ENCODE measurements at places on chromosomes 7 and 10.

DNA sequence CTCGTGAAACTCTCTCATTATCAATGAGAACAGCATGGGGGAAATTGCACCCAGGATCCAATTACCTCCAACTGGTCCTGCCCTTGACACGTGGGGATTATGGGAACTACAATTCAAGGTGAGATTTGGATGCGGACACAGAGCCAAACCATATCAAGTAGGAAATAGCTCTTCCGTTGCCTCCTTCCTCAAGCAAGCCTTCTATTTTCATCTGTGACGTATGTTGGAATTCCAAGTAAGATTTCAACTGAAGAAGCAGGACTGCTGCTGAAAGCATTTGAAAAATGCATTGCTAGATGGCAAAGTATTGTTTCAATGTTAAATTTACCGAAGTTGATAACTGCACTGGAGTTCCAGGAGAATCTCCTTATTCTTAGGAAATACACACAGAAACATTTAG is 178.1 kb upstream of the GALNT17 start:
- DNase-seq: no peak

GRCh38 chr10:115092555-115093285 is 445 bp upstream of the ATRNL1 start:
- no peak for DNase-seq

- DNase-seq: no peak
Observed at GRCh38 chr7:21568762-21569161, 25.9 kb downstream of the DNAH11 start.

- DNase-seq: no peak
Observed at GRCh38 chr10:23326544-23327307, 17.9 kb downstream of the C10orf67 start.

GRCh38 chr7:23017309-23017708 is 3.4 kb upstream of the HYCC1 start:
- DNase-seq: no peak

DNA sequence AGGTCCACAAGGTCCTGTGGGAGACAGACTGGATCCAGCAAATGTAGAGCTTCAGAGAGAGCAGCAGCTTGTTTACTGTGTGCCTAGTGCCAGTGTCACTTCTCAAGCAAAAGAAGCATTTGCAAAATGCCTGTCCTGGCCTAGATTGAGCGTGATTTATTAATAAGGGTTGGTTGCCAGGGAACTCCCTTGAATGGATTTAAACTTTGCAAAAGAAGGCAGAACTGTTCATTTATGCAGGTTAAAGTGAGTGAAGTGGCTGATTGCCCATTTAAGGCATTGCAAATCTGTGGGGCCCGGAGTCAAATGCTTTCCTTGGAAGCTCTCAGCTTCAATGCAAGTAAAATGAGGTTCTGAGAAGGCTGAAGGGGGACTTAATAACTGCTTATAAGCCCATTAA is 71.3 kb downstream of the CDHR3 start:
- no peak for DNase-seq

GRCh38 chr7:18831943-18832342 is 285.5 kb downstream of the TWIST1 start:
- no peak for DNase-seq

GRCh38 chr10:123146894-123147634 is 872 bp upstream of the HMX2 start:
- DNase-seq: no peak

GRCh38 chr10:72322280-72323058 is 32.2 kb downstream of the DNAJB12 start:
- DNase-seq: no peak

DNA sequence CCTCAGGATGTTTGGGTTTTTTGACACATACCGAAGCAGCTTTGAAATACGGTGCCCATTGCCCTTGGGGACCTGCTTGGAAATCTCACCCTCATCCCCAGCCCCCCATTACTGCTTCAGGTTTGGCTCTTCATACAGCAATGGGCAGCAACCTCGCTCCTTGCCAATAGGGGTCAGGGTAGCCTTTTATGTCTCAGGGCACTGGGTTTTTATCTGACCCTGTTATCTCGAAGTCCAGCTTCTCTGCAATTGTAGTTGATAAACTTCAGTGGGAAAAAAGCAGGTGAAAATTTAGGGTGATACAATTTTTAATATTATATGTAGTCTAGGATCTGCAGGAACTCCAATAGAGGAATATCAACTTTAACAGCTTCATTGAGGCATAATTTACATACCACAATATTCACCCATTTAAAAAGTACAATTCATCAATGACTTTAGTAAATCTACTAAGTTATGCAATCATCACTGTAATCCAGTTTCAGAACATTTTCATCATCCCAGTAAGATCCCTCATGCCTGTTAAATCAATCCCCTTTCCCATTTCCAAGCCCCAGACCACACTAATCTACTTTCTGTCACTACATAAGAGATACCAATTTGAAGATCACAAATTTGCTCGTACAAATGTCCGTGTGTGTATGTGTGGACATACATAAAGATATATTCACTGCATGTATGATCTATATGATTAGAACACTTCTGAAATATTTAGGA is 386.2 kb downstream of the KCNMA1 start:
- DNase-seq: no peak

DNA sequence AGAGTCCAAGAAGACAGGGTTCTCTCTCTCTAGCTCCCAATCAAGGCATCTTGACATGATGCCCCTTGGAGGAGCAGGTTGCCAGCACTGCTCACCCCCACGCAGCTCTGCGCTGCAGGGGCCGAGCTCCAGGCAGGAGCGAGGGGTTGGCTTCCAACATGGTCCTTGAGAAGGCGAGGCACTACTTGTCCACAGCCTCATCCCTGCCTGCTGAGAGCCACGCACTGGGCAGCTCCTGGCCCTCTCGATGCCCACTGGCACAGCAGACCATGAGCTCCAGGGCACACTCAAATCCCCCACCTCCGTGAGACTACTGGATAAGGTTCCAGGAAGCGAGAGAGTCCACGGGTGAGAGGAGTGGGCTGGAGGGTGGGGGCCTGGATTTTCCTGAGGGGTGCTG is 31.1 kb downstream of the RAMP3 start:
- no peak for DNase-seq

DNA sequence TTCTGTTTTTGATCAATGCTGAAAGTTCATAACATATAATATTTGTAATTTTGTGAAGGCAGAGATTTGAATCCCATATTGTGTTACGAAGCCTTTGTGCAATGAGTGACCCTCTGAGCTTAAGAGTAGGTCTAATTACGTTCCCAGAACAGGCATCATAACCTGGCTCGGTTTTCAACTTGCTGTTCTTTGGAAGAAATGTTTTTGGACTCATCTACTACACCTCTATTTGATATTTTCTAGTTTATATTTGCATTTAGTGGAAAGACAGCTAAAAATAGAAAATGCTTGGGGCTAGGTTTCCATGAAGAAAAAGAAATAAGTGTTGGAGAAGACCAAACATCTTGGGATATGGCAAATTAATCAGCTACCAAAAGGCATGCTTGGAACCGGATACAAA is 234.8 kb downstream of the AGMO start:
- no peak for DNase-seq

DNA sequence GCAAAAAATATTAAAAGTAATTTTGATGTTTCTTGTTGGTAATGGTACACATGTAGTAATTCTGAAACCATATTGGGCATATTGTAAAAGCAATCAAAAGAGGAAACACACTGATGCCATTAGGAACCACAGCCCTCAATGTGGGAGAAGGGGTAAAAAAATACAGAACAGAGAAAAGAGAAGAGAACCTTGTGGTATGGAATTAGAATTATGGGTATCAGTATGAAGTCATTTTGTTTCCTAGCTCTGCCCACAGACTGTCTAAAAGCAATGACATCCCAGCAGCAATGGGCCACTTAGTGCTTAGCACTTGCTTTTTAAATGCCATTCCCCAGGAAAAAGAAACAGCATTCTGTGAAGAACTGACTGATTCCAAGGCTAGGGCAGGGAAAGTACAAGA is 61.5 kb downstream of the CPVL start:
- DNase-seq: no peak

DNA sequence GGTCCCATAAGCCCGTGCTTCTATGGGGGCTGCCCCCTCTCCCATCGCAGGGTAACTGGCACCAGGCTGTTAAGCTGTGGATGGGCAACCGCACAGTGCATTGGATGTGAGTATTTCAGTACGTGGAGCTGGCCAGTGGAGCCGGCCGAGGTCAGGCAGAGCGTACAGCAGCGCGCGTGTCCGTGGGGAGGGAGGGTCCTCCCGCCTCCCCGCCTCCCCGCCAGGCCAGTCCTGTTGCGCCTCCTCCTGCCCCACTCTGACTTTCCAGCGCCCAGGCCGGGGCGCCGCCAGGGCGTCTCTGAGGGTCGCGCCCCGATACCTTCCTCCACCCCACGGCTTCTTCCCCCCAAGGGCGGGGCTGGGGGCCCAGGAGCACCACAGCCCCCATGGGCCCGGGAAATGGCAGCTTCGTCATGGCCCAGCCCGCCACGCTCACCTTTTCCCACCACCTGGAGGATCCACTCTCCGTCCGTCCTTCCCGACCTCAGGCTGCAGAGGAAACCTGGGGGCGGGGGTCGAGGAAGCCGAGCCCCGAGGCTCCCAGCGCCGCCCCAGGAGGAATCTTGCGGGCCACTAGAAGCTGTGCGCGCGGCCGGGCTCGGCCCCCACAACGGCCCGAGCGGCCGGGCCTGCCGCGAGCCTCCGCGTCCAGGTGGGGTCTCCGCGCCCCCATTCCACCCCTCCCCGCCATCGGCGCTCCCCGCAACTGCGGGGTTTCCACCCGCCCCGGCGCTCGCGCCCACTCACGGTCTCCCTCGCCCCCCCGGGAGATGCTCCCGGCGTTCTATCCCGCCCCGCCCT is 831 bp upstream of the PFKP start:
- no peak for DNase-seq

GRCh38 chr7:27784399-27785053 is 44.6 kb downstream of the TAX1BP1 start:
- DNase-seq: no peak

DNA sequence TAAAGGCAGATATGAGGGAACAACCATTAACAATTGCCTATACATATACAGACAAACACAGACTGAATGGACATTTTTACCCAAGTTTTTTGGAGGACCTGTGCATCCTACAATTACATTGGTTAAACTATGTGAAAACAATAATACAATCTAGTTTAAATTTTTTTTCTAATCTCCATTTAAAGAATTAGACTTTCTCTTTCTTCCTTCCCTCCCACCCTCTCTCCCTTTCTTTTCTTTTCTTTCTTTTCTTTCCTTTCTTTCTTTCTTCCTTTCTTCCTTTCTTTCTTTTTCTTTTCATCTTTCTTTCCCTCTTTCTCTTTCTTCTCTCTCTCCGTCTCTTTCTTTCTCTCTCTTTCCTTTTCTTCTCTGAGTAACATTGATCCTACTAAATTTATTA is 183.7 kb downstream of the HDAC9 start:
- no peak for DNase-seq

DNA sequence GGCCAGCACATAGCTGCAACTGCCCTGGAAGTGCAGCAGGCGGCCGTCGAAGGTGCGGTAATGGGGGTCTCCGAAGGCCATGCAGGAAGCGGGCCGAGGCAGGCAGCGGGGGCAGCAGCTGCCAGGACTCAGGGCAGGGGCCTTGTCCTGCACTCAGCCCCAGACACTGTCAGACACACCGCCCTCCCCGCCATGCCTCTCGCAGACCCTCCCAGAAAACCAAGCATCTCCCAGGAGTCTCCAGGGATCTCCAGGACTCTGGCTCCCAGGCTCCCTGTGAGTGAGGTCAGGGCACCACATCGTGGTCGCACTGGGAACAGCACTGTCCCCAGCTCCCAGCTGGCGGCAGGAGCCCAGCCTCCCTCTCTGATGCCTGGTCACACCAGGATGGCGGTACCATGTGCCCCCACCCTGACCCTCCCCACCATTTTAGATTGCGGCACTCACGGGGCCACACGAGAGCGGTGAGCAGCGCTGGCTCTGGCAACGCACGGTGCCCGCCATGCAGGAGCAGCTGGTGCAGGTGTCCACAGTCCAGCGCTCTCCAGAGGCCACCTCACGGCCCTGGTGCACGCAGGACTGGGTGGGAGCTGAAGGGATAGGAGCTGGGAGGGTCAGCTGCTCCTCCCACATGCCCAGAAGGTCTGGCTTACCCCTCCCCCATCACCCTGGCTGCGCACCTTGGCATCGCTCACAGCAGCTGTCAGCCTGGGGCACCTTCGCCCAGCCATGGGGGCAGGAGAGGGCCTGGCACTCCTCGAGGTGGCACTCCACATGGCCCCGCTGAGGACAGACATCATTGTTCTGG is 17.5 kb downstream of the ATP6V1F start:
- DNase-seq: no peak

DNA sequence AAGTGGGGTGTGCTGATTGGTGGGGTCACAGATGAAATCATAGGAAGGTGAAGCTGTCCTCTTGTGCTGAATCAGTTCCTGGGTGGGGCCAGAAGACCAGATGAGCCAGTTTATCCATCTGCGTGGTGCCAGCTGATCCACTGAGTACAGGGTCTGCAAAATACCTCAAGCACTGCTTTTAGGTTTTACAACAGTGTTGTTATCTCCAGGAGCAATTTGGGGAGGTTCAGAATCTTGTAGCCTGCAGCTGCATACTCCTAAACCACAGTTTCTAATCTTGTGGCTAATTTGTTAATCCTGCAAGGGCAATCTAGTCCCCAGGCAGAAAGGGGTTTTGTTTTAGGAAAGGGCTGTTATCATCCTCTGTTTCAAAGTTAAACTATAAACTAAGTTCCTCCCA is 17.0 kb upstream of the IFRD1 start:
- DNase-seq: no peak

GRCh38 chr7:2585446-2585845 is 26.7 kb downstream of the IQCE start:
- DNase-seq: no peak

- DNase-seq: no peak
Observed at GRCh38 chr7:118754608-118755007, 530.1 kb downstream of the ANKRD7 start.

DNA sequence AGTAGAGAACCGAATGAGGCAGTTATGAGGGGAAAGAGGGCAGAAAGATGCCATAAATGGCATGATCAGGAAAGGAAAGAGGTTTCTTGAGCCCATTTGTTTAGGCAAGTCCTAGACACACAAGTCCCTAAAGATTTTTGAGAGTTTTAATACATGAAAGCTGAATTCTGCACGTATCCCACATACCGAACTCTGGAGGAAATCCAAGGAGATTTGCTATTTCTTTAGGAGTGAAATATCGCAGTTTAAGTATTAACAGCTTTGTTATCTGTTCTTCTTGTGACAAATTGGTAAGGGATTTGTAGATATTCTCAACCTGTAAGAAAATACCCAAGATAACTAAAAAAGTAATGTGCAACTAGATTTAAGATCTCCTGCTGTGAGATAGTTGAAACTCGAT is 23.7 kb upstream of the CUBN start:
- no peak for DNase-seq

DNA sequence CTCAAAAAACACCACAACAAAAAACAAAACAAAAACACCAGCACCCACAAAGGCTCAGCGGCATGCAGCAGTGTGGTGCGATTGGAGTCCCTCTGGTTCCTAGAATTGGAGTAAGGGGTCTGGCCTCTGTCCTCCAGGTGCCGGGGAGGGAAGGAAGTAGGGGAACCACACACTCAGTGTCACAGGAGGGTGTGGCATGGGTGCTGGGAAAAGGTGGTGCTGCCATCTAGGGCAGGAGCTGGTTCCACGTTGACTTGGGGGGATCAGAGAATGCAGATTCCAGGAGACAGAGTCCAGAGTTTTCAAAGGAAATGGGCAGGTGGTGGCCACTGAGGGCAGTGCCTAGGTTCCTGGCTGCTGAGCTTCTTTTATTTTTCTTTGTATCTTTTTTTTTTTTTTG is 19.8 kb upstream of the WIPI2 start:
- DNase-seq: no peak

GRCh38 chr7:45107356-45107755 is 4.1 kb downstream of the TBRG4 start:
- no peak for DNase-seq

- DNase-seq: no peak
Observed at GRCh38 chr7:31890766-31891165, 179.4 kb downstream of the PDE1C start.

GRCh38 chr7:91357379-91357778 is 93.1 kb downstream of the FZD1 start:
- no peak for DNase-seq
